ENCODE measurements at places on chromosomes 3 and 15. TPM values are rescaled to one million over a fixed set of nuclear protein-coding genes. Genes with fewer than 3 reads are reported as not detected.

DNA sequence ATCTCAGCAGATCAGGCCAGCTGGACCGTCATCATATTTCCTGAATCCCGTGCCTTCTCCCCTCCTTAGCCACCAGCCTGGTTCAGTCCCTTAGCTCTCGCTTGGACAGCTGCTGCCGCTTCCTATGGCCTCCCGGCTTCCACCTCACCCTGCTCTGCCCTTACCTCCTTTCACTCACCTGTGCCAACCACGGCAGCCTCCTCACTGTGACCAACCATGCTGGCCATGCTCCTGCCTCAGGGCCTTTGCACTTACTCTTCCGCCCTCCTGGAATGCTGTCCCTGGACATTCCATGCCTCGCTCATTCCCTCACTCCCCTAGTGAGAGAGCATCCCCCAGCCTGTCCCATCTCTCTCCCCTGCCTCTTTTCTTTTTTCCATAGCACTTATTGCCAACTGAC, 19.2 kb downstream of the GRIP2 start:
- H3K4me3 ChIP-seq: no peak overlapping the region
- H3K27ac ChIP-seq: no peak overlapping the region
- no peaks in the 10 kb centered on the region for H3K4me1 ChIP-seq
- H3K27me3 ChIP-seq: no peaks in the 10 kb centered on the region
- no peak for DNase-seq

GRCh38 chr3:128453501-128454309, 13.0 kb downstream of the DNAJB8 start:
- H3K4me1 ChIP-seq: peaks cover 5% of the 10 kb centered on the region
- H3K36me3 ChIP-seq: no peaks in the 10 kb centered on the region
- H3K27ac ChIP-seq: no peak overlapping the region
- H3K4me3 ChIP-seq: no peak overlapping the region
- no peaks in the 10 kb centered on the region for H3K27me3 ChIP-seq

VGLL3 gene
- not detected for total RNA-seq

CCR3 gene
- total RNA-seq: not detected

DNA sequence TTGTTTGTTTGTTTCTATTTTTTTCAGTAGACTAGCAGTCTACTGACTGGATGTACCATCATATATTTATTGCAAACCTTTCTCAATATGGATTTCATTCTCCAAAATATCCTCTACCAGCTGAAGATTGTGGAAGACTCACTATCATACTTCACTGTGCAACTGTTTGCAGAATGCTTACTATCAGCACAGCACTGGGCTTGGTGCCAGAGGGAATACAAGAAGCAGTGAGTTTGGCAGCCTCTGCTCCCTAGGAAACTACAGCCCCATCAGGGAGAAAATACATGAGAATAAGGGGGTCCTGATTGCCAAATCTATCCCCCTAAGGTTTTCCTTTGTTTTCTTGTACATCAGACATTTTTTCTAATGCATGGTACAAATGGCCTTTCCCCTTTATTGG, 27.5 kb downstream of the AQP9 start:
- H3K4me1 ChIP-seq: no peaks in the 10 kb centered on the region
- H3K27ac ChIP-seq: no peak overlapping the region
- no peaks in the 10 kb centered on the region for H3K27me3 ChIP-seq
- DNase-seq: no peak
- no peak overlapping the region for H3K4me3 ChIP-seq

- no peak overlapping the region for H3K4me3 ChIP-seq
- no peaks in the 10 kb centered on the region for H3K27me3 ChIP-seq
- no peak for DNase-seq
- H3K36me3 ChIP-seq: no peaks in the 10 kb centered on the region
Observed at GRCh38 chr3:40103829-40104228, 205.7 kb upstream of the EIF1B start.

MKRN3 gene
- 11.5 TPM for total RNA-seq

DNA sequence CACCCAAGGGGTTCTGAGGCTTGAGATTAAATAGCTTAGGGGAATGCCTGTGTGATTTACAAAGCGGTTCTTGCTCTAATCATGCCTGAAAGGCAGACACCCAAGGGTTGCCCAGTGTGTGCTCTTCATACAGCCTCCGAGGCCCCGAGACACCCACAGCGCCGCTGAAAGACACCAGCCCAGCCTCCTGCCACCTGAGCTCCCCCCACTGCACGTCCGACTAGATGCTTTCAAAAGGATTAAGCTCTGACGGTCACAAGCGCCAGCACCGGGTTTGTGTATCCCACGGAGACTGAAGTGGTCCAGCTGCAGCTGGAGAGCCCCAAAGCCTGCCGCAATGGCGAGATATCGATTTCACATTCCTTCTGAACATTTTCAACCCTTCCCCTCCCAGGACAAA, 50.3 kb downstream of the SPATA12 start:
- no peak for DNase-seq
- no peaks in the 10 kb centered on the region for H3K27me3 ChIP-seq
- H3K4me3 ChIP-seq: no peak overlapping the region
- no peaks in the 10 kb centered on the region for H3K4me1 ChIP-seq

- no peak for DNase-seq
- H3K27me3 ChIP-seq: no peaks in the 10 kb centered on the region
- no peak overlapping the region for H3K4me3 ChIP-seq
- H3K36me3 ChIP-seq: peaks cover 70% of the 10 kb centered on the region
- peaks cover 21% of the 10 kb centered on the region for H3K4me1 ChIP-seq
Observed at GRCh38 chr3:30675774-30676173, 69.4 kb downstream of the TGFBR2 start.

TMEM207 gene
- total RNA-seq: not detected
